ENCODE measurements at places on chromosomes 5 and 9. TPM values are rescaled to one million over a fixed set of nuclear protein-coding genes. Genes with fewer than 3 reads are reported as not detected.

TNFSF8 gene
- total RNA-seq: not detected

GRCh38 chr5:112584781-112585180 is 152.9 kb upstream of the APC start:
- no peak for DNase-seq

- no peak for DNase-seq
Measured at GRCh38 chr5:122341087-122341486, 29.1 kb downstream of the SNCAIP start.

GRCh38 chr9:99779277-99779676 is 42.4 kb upstream of the NR4A3 start:
- no peak for DNase-seq

DNA sequence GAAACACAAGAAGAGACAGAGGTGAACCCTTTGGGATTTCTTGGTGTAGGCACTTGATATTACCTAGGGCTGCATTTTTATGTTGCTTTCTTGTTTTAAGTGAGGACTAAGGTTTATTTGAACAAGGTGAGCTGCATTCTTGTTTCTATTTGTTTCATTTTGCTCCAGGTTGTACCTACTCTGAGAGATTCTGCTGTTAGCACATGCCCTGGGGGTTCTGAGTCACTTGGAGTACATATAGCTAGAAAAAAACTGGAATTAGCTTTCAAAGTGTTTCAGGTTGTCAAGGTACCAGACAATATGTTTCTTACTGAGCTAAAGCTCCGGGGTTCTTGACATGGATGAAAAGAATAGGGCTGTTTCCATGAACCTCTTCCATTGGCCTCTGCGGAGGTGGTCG is 299.4 kb downstream of the ICE1 start:
- no peak for DNase-seq

DNA sequence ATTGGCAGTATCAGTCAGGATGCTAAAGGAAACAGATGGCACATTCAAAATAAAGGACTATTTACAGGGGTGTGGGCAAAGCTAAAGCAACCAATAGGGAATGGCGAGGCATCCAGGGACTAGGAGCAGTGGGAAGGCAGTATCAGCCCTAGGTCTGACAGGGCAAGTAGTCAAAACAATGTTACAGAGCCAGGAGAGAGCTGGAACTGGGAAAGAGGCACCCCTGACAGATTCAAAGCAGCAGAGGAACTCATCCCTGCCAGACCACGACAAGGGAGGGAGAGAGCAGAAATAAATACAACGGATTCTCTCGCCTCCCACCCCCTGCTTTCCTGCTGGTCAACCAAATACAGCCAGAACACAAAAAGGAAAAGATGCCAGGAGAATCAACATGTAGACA is 371.5 kb downstream of the NR2F1-AS1 start:
- DNase-seq: peak; percentile 67

DNA sequence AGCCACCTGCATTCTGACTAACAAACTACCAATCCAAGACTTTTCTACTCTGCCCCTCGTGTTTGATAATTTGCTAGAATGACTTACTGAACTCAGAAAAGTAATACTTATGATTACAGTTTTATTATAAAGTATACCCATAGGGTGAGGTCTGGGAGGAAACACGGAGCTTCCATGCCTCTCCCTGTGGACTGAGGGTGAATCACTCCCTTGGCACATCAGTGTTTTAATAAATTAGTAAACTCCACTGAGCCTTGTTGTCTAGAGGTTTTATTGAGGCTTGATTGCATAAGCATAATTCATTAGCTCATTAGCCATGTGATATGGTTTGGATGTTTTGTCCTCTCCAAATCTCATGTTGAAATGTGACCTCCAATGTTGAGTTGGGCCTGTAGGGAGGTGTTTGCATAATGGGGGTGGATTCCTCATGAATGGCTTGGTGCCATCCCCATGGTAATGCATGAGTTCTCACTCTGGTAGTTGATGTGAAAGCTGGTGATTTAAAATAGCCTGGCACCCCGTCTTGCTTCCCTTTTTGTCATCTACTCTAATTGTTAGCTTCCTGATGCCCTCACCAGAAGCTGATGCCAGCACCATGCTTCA is 233.6 kb upstream of the TRPC7 start:
- no peak for DNase-seq

- DNase-seq: no peak
Measured at GRCh38 chr5:164184158-164184557, 678.7 kb downstream of the MAT2B start.

DNA sequence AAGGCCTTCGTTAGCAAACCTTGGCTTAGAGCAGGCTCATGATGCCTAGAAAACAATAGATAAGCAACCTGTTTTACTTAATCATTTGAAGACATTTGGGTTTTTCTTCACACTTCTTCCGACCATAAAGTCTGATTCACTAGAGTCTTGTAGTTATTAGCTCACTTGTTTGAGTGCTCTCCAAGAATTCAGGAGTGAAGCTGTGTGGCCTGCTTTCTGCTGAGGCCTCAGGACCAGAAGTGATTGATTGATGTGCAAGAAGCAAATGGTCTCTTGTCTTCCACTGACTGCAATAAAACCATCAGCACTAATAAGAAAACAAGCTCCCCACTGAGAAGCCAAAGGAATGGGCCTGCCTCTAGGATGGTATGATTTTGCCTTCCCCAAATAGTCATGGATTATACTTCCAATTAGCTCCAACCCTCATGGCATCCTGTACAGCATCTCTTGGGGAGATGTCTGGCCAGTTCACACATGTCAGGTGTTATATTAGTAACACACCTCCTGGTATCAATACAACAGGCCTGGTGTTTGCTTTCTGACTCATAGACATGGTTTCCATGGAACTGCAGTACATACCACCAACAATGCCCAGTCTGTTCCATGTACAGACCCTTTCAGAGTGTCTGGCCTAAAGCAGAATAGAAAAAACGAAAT is 317.6 kb downstream of the CWC27 start:
- DNase-seq: peak; percentile 49

DNA sequence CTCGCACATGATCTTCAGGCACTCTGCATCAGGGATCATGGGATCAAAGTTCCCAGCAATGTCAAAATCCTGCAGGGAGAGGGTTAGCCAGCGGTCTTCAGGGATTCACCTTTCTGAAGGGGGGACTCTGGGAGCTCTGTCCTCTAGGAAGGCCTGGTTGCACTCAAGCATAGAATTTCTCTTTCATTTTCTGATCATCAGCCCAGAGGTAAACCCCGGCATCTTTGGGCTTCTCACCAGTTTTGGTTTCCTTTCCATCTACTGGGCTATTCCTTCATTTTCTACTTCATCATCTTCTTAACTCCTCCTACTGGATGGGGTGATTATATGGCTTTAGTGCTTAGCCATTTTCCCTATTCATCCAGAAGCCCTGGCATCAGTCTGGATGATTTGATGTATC is 4.6 kb upstream of the DND1 start:
- DNase-seq: no peak

GZMA gene
- 0.13 TPM for total RNA-seq

SH3PXD2B gene
- total RNA-seq: 24.3 TPM

FOXD4L6 gene
- total RNA-seq: under 0.01 TPM

- DNase-seq: no peak
Measured at GRCh38 chr9:31908891-31909480, 475.5 kb upstream of the ACO1 start.

CKMT2 gene
- 0.38 TPM for total RNA-seq

DNA sequence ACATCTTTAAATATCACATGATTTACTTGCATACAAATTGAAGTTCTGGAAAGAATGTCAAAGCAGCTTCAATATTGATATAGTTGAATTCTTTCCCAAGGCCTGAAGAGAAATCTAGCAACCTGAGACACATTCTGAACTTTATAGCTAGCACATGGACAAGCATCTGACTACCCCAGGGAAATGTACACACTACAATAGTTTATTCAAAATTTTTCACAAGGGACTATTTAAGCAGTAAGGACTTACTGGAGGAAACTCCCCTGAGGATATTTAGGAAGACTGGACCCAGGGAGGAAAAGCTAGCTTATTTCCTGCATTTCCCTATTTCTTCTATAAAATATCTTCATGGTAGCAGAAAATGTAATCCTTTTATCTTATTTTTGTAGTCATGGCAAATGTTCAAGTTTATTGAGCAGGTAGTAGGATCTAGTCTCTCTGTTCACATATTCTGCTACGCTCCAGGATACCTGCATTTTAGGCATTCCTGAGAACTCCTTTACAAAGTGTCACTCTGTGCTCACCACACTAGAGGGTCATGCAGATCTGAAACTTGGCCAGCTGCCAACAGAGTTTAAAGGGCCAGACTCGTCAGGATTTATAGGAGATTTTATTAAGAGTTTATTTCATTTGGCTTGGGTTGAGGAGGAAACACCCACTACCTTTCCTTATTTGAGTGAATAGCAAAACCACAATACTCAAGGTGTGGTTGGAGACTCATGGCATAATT is 348.4 kb upstream of the FTMT start:
- peak; percentile 26 for DNase-seq

FYB1 gene
- total RNA-seq: not detected

NR2F1-AS1 gene
- 17.5 TPM for total RNA-seq

DNA sequence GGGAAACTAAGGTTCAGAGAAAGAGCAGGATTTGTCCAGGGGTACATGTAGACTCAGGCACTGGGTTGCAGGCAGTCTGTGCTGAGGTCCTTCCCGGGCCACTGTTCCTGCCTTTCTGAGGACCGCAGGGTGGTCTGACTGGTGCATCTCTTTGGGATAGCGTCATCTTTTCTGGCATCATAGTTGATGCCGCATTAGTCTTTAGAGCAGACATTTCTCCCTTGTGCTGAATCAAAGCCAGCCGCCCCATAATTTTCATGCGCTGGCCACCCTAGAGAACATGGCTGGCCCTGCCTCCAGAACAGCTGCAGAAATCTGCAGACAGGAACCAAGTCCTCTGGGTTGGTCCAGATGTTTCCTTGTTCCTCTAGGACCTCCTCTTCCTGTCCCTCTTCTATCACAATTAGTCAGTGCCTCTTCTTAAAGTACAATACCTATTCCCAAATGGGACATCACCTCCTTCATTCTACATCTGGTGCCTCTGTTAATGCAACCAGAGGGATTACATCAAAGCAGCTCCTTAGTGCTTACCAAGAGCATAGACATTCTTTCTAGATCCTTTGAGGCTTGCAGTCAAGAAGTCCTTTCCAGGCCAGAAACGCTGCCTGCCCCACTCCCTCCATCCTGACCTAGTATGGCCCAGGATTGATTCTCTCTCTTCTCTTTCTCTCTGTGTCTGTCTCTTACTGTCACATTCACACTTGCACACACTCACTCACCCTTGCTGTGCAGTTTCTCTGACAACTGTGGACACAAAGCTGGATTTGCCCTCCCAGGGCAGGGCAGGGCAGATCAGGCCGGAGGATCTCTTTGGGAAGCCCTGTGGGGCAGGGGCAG is 42.0 kb upstream of the ORM1 start:
- no peak for DNase-seq

MYOT gene
- total RNA-seq: not detected

GLRA1 gene
- total RNA-seq: not detected

ZNF169 gene
- 1.9 TPM for total RNA-seq

CDC25C gene
- 6.7 TPM for total RNA-seq

DNA sequence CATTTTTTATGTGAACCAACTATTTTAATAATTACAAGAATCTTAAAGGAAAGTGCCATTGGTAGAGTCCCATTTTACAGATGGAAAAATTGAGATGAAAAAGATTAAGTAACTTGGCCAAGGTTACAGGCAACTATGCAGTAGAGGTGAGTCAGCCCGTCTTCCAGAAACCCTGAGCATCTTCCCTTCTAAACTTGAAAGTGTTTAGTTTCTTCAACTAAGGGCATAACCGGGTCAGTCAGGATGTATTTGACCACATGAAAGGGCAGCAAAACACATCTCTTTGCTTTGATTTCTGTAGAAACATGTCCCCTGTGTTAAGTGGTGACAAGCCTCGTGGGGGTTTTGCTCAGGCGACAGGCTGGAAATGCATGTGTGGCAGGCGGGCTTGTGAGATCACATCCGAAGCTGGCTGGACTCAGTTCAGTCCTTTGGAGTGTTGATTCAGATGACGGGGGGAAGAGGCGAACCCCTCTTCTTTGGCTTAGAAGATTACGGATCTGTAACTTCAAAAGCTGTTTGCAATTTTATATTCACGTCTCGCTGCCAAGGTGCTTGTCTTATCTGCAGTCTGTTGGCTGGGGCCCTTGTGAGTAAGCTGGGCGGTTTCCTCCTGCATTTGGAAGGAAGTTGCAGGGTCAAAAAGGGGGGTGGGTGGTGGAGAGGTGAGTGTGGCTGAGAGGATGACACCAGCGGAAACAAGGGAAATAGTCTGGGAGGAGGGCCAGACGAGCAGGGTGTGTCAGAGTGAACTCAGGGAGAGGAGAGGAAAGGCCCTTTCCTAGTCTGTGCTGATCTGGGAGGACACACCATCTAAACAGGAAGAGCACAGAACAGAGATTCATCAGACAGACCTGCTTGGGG is 78.9 kb upstream of the RPS23 start:
- peak; percentile 88 for DNase-seq

GRCh38 chr5:14236757-14237156 is 93.6 kb downstream of the TRIO start:
- DNase-seq: no peak

GRIA1 gene
- under 0.01 TPM for total RNA-seq

DNA sequence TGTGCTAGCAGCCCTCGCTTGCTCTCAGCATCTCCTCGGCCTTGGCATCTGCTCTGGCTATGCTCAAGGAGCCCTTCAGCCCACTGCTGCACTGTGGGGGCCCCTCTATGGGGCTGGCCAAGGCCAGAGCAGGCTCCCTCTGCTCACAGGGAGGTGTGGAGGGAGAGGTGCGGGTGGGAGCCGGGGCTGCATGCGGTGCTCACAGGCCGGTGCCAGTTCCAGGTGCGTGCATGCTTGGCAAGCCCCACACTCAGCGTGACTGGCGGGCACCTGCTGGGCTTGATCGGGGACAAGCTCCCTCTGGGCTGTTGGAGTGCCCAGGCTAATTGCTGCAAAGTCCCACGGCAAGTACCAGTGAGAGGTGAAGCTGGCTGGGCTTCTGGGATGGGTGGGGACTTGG is 170.5 kb downstream of the TRIM36 start:
- DNase-seq: no peak

- peak; percentile 47 for DNase-seq
Measured at GRCh38 chr5:10538789-10539686, 24.8 kb upstream of the ANKRD33B start.

DNA sequence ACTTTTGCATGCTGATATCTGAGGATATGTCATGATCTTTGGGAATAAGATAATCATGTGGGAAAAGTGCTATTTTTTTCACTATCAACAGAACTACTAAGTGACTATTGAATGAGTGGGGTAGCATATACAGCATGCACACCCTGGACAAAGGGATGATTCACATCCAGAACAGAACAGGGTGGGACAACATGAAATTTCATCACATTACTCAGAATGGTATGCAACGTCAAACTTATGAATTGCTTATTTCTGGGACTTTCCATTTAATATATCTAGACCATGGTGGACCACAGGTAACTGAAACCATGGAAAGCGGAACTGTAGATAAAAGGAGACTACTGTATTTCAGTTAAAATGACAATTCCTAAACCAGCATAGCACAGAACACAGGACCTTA is 370.0 kb downstream of the HINT1 start:
- no peak for DNase-seq

DNA sequence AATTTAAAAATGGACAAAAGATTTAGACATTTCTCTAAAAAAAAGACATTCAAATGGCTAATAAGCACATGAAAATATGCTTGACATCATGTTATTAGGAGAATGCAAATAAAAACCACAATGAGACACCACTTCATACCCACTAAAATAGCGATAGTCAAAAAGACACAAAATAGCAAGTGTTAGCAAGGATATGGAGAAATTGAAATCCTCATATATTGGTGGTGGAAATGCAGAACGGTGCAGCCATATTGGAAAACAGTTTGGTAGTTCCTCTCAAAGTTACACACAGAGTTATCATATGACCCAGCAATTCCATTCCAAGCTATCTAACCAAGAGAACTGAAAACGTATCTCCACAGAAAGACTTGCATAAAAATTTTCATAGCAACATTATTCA is 227.5 kb upstream of the TRIM32 start:
- no peak for DNase-seq

Data from dermis microvascular lymphatic vessel endothelial cell (primary cell).